ENCODE measurements at places on chromosomes 4 and X.

DNA sequence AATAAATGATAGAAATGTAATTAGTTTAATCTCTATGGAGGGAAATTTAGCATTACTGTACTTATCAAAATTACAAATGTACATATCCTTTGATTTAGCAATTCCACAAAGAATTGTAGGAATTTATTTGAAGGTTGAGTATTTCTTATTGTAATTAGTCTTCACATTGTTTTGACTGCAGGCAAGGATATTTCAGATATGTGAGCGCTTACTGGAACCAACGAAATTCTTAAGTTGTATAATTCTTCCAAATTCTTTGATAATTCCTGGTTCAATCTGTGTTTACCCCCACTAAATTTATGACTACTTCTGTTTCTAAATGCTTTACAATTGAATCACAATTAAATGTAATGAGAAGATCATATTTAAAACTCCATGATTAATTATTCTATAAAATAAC lies 26.9 kb upstream of the WWC2 start:
- no peak for DNase-seq

GRCh38 chr4:153402366-153402765 lies 57.9 kb downstream of the MND1 start:
- DNase-seq, result no peak

DNA sequence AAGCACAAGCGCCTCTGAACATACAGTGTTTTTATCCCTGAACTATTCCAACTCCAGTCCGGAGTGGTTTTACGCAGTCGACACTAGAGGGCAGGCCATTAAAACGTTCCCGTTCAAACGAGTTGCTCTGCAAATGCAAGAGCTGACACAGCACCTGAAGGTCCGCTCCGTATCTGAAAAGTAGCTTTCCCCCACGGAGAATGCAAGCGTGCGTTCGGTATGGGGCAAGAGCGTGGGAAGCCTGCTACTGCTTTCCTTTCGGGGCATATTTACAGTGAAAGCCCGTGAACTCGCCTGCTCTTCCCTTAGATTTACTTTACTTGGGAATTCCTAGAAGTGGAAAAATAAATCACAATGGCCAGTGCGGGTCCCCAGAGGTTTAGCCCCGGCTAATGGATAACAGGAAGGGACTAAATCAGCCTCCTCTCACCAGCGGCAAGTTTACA lies 190.8 kb downstream of the TSPAN5 start:
- DNase-seq, result peak; percentile 81

GRCh38 chrX:71282514-71283402 lies 677 bp upstream of the NONO start:
- DNase-seq, result peak; percentile 85

GRCh38 chrX:100864657-100865391 lies 9.3 kb downstream of the NOX1 start:
- DNase-seq, result no peak

GRCh38 chr4:92304606-92305005 lies 840 bp downstream of the GRID2 start:
- DNase-seq, result no peak

DNA sequence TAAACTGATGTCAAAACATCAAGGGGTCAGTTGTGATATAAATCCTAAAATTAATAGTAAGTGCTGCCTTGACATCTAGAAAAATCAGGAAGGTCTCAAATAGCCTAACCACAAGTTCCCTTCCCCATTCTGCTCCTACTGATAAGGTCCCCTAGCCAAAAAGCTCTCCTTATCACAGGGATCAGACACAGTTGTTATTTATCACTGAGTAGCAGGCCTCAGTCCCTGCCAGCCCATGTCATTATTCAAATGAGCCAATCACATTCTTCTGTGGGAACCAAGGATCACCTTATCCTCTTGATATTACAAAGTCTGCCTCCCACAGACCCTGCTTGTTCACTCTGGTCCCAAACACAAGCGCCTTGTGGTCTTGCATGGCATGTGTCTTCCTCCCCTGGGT lies 23.3 kb upstream of the TMEM255A start:
- no peak for DNase-seq

GRCh38 chr4:153228512-153229140 lies 24.4 kb downstream of the TRIM2 start:
- no peak for DNase-seq

DNA sequence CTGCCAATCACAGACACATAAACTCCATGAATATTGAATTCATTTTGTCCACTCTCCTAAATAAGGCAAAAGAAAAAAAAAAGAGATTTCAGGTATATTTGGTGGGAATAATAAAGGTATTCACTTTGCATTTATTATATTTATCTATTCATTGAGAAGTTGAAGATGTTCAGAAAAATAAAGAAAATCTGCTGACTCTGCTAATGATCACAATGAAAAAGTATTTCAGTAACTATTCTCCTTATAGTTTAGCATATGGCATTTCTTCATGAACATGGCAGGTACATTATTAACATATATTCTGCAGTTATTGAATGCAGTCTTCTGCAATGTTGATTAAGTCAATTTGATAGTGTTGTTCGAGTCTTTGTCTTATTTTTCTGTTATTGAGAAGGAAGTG lies 202.5 kb upstream of the ANKRD50 start:
- DNase-seq, result no peak

DNA sequence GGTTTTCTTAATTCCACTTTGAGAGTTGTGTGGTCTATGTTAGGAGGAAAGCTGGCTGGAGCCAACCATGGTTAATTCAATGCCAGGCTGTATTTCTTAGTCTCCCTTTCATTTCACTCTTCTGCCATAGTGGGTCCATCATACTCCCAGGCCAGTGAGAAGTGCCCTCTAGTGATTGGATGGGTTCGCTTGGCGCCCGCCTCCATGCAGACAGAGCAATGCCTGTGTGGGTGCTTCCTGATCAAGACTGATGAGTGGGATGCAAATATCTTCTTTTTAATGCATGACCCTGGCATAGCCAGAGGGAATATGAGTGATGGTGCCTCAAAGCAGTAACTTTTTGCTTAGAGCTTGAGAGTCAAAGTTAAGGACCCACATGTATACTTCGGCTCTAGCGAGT lies 6.4 kb downstream of the BMX start:
- no peak for DNase-seq

- no peak for DNase-seq
Observed at GRCh38 chr4:116599859-116600258, 485.5 kb downstream of the TRAM1L1 start.

Data from CD4-positive, alpha-beta T cell treated with Interleukin-2 at 100 ng/mL for 4 hours (primary cell).